ENCODE measurements at places on chromosomes 16 and 17. TPM values are rescaled to one million over a fixed set of nuclear protein-coding genes. Genes with fewer than 3 reads are reported as not detected.

Gene POLDIP2
- total RNA-seq, result 121 TPM

Gene PRR29
- not detected for total RNA-seq

Gene PPY
- not detected for total RNA-seq

GRCh38 chr16:57826706-57827625, 24.7 kb upstream of the KIFC3 start:
- no peak for DNase-seq

DNA sequence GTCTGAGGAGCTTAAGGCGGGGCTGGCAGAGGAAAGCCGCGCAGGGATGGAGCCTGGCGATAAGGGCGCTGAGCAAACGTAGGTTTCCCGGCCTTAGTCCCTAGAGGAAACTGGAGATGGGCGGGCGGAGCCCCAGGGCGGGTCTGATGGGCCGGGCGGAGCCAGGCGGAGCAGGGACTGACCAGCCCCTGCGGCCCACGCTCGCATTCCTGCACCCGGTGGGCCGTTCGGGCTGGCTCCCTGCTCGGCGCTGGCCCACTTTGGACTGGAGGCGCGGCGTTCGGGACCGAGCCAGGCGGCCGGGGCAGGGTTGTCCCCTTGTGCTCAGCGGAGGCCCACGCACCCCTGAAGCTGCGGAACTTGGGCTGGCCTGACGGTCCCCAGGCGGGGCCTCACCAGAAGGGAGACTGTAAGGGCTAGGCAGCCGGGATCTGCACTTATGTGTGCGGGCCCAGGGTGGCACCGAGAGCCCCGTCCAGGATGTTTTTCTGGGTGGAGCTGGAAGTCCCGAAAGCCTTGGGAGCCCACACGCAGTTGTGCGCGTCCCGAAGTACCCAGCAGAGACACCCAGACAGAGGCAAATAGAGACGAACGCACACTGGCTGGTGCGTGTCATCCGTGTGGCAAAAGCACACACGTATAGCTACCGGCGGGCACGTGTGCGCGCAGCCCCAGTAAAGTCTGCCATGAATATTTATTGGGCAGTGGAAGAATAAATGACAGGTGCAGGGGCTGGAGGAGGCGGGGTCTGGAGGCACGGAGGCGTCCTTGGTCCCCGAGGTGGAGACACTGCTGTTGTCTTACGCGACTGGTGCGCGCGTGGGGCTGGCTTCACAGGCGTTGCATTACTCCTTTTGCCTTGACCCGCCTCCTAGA, 1.4 kb downstream of the PYDC1 start:
- DNase-seq, result peak; percentile 62

- peak; percentile 67 for DNase-seq
These were observed 158.6 kb downstream of the XYLT1 start for GRCh38 chr16:17312094-17312710.

Gene RDM1
- total RNA-seq, result 4.9 TPM

- no peak for DNase-seq
These were observed 39.8 kb downstream of the NF1 start for GRCh38 chr17:31134576-31134975.

- no peak for DNase-seq
These were observed at the start of gene HBQ1 for GRCh38 chr16:180101-180675. Gene HBQ1 (plus strand): TSS chr16:180459. CDS start chr16:180487, 28 bp downstream.

GRCh38 chr17:65231662-65232335, 94.6 kb downstream of the RGS9 start:
- DNase-seq, result peak; percentile 88

Data from M059J (cell line).